ENCODE measurements at places on chromosomes 6 and 20.
A peak's percentile ranks its signal among the peaks of the same experiment; 100 is the strongest.

- no peak for DNase-seq
Observed at GRCh38 chr20:34710861-34711574, 6.9 kb downstream of the TP53INP2 start.

DNA sequence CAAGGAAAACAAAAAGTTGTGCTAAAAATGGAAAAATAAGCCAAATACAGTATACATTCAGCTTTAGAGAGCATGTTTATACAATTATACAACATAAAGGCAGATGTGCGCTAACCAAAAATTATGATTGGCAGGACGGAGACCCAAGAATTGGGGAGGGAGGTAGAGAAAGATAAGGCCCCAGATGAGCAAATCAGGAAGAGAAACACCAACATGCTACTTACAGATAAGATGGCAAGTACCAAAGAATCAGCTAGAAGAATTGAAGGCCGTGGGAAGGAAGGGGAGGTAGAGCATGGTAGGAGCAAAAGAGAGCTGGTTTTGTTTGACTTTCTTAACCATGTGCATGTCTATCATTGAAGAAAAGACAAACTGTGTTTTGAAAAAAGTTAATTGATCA, 45.4 kb downstream of the PRND start:
- no peak for DNase-seq

DNA sequence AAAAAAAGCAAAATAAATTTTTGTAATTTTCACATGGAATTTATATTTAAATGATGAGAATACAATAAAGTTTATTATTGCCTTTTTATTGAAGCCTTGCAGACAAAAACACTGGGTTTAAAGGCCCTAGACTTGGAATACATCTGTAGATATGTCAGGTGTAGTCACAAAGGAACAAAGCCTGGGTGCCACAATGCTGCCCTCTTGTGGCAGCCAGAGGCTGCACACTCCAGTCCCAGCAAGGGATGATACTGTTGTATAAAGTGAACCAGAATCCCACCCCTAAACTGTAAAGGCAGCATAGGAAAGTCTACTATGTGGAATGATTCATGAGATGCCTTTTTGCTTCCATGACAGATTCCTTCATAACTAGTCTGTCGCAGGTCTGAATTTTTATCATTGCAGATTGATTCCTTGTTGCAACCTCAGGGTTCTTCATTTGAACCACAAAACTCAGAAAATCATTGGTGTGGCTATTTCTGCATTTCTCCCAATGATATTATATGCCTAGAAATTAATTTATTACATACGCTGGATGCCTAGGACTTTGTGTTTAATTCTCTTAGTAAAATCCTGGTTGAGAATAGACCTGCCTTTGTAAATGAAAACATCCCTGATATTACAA, 37.0 kb downstream of the MAK start:
- DNase-seq = peak; percentile 23

DNA sequence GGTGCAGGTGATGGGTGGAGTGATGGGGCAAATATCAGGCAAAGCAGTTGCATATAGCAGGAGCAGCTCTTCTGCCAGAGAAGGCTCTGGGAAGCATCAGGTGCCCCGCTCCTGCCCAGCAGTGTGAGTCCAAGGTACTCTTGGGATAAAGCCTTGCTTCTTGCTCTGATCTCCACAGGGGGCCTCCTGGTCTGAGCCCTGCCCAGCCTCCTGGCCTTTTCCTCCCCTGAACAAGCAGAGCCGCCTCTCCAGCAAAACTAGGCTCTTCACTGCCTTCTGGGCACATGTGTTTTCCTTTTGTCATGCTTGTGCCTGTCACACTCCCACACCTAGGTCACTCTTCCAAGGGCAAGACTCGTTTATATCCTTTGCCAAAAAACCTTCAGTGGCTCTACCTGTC, 34.3 kb downstream of the SIRPA start:
- DNase-seq = no peak

DNA sequence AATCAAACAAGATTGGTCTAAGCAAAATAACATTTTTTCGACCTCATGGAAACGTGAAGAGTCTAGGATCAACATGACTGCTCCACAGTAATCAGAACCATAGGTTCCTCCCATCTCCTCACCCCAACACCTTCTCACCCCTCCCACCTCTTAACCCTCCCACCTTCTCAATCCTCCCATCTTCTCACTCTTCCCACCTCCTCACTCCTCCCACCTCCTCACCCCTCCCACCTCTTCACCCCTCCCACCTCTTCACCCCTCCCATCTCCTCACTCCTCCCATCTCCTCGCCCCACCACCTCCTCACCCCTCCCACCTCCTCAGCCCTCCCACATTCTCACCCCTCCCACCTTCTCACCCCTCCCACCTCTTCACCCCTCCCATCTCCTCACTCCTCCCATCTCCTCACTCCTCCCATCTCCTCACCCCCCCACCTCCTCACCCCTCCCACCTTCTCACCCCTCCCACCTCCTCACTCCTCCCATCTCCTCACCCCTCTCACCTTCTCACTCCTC, 567.4 kb downstream of the C6orf118 start:
- no peak for DNase-seq
